Stimulated activated CD8-positive, alpha-beta memory T cell treated with anti-CD3 and anti-CD28 coated beads, Interleukin-15, amount 100 ng/mL, for 4 hours (primary cell): ENCODE measurements at places on chromosomes 7 and 10.
A peak's percentile ranks its signal among the peaks of the same experiment; 100 is the strongest.

- DNase-seq: no peak
These were observed 13.3 kb downstream of the IFIT5 start for GRCh38 chr10:89427629-89428028.

- no peak for DNase-seq
These were observed 155.2 kb downstream of the ARID5B start for GRCh38 chr10:62056698-62057097.

DNA sequence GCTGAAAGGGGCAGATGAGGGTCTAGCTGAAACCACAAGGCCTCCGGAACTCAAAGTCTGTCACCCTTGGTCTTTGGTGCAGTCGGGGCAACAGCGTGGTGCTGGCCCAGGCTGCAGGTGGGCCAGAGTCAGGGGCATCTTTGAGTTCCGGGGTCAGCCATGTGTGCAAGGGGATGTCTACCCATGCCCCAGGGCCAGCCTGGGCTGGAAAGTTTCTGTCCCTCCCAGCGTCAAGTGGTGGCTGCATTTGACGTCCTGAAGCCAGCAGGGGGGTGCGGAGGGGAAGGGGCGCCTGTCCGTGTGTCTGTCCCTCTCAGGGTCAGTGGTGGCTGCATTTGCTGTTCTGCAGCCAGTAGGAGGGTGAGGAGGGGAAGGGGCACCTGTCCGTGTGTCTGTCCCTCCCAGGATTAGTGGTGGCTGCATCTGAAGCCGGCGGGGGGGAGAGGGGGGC is 638 bp downstream of the BRAT1 start:
- no peak for DNase-seq

DNA sequence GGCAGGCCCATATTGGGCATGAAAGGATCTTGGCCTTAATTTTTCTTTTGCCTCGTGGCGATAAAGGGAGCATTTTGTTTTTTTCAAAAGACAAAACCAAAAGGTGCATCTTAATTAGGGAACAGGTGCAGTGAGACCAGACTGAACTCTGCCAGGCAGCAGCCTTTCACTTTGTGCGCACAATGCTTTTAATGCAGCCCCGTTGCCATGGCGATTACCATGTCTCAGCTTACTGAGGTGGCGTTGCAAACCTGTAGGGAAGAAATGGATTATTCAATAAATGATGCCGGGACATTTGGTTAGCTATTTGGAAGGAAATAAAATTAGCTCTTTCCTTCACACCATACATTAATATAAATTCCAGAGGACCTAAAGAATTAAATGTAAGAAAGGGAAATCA is 61.9 kb downstream of the MYL10 start:
- DNase-seq: no peak

DNA sequence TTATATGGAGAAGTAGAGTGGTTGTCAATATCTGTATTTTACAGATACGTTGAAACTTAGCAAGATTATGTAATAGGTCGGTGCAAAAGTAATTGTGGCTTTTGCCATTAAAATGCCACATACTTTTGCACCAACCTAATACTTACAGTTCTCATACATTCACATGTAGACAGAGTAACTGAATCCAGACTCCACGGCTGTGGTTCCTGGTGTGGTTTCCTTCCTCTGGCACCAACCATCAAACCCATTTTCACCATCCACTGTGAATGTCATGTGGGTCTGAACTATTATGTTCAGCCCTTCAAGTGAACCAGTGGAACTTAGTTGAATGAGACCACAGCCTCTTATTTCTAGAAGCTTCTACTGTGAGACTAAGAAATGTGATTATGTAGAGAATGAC is 31.5 kb upstream of the SLIT1 start:
- no peak for DNase-seq

GRCh38 chr7:141257597-141257996 is 183.7 kb downstream of the TMEM178B start:
- no peak for DNase-seq

GRCh38 chr7:70314221-70314620 is 715.9 kb downstream of the AUTS2 start:
- DNase-seq: no peak

DNA sequence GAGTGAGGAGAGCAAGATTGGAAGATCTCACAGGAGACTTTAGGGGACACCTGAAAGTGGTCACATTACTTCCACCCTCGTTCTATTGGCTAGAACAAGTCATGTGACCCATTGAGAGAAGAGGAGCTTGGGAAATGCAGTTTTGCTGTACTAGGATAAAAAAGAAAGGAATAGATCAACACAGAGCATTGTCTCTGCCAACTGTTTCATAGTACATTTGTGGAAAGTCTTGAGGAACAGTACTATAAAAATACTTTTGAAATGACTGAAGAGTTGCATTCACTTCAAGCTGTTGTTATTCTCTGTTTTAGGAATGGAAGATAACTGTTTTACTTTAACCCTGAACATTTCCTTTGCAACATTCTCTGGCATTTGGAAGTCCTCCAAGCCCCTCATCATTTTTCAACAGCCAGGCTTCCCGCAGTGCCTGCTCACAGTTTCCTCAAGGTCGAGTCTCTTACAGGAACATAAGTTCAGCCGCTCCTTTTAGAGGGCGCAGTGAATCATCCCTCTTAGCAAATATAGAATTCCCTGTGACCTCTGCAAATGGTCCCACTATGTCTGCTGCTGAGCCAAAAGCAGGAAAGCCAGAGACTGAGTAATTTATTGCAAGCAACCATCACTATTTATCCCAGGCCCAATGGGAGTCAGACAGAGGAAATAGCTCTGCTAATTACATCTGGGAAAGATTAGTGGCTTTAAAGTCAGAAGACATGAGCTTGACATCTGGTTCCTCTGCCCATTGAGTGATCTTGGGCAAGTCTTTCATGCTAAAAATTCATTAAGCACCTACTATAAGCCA is 40.7 kb downstream of the MRPL32 start:
- DNase-seq: no peak

DNA sequence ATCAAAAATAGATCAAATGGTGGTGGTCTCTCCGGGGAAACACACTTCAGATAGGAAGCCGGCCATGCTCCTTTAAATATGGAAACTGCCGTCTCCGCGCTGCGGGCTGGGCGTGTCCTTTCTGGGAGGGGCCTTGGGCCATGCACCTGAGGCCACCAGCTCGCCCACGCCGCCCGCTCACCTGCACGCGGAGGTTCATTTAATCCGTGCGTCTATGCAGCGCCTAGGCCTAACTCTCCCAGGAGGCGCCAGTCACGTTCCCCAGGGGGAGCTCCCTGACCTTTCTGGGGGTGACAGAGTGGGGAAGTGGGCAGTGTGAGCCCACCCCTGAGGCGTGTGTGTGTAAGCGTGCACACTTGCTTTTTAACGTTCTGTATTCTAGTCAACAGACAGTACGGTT is 64.0 kb downstream of the C10orf143 start:
- no peak for DNase-seq

GRCh38 chr10:61859786-61860185 is 41.7 kb upstream of the ARID5B start:
- no peak for DNase-seq

- no peak for DNase-seq
These were observed 1.8 kb downstream of the CEP55 start for GRCh38 chr10:93498166-93498565.

DNA sequence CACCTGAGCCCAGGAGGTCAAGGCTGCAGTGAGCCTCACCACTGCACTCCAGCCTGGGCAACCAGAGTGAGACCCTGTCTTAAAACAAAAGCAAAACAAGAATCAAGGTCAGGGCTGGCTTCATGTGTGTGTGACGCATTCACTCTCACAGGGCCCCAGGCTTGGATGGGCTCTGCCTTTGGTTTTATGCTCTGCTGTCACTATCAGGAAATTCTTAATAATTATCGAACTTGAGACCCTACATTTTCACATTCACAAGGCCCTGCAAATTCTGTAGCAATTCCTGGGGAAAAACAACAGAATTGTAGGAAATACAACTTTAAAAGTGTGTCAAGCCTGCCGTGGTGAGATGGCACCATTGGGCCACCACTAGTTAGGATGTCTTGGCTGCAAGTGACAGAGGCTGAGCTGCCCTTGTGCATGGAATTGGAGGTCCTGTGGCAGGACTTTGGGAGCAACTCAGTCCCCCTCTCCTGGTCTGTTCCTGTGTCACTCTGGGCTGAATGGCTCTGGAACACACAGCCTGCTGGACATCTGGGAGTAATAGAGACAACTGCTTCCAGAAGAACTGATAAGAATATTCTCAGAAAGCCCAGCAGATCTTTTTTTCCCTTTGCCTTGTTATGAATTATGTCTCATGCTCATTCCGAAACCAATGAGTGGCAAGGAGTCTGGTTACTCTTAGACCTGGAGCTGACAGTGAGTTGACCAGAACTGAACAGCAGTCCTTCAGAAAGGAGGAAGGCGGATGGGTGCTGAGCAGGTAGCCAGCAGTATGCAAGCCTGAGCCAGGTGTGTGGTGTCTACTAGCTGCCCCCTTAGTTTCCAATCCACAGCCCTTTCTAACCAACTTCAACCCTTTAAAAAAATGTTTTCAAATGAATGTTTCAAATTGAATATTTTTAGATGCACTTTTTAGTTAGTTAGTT is 3.6 kb downstream of the UBE2D4 start:
- DNase-seq: no peak

- DNase-seq: no peak
These were observed 78.7 kb upstream of the EN2 start for GRCh38 chr7:155378959-155379871.

- DNase-seq: no peak
These were observed at the start of gene DIP2C for GRCh38 chr10:689452-690371. DIP2C (minus strand) TSS chr10:689668; CDS start chr10:689578, 90 bp downstream.

- no peak for DNase-seq
These were observed 17.7 kb downstream of the ABCA13 start for GRCh38 chr7:48188776-48189520.

DNA sequence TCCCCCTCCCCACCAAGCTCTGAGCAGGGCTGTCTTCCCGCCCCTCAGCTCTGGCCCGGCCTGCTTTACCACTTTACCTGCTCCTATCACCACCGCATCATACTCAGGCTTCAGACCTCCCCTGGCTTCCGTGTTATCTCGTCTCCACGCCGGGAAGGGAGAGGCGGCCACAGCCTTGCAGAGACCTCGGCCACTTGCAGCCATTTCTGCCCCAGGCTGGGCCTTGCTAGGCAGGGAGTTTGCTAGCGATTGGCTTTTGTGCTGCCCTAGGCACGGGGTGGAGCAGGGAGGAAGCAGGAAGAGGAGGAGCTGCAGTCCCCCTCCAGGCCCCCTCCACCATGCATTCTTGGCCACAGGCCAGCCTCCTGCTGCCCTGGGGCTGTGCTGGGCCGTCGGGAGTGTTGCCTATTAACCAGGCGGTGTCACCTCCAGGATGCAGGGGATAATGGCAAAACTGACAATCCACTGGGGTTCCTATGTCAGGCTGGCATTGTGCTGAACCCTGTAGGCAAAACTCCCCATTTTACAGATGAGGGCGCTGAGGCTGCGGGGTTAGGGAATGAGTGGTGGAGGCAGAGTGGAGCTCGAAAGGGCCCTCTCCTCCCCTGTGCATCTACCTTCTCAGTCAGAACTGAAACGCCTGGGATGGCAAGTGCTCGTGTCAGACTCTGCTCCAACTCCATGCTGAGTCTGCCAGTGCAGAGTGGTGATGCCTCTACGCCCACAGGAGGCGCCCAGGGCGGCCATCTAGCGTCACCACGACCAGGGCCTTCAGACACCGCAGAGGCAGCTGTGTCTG is at the start of gene PYROXD2:
TSS of gene PYROXD2 (minus strand) at position 251 of the 799 bp plus-strand sequence. CDS start at position 204, 47 bp downstream.
- peak; percentile 4 for DNase-seq

GRCh38 chr7:41292487-41292886 is 410.4 kb downstream of the INHBA start:
- DNase-seq: no peak

GRCh38 chr7:19051767-19052375 is 65.6 kb downstream of the TWIST1 start:
- no peak for DNase-seq

DNA sequence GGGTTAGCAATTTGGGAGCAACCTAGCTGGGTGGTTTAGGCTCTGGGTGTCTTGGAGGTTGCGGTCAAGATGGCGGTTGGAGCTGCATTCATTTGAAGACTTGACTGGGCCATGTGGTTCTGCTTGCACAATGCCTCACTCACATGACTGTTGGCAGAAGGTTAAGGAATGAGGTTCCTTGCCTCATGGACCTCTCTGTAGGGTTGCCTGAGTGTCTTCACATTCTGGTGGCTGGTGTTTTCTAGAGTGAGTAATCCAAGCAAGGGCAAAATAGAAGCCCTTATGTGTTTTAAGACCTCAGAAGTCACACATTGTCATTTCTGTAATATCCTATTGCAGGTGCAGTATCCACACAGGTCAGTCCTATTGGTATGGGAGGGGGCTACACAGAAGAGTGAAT is 52.0 kb downstream of the CDK14 start:
- no peak for DNase-seq
